ENCODE measurements at places on chromosomes 11 and 22.

- no peak for DNase-seq
These were observed 4.5 kb downstream of the IRF7 start for GRCh38 chr11:611001-611996.

GRCh38 chr11:120647681-120648080 is 136.1 kb downstream of the GRIK4 start:
- no peak for DNase-seq

- DNase-seq, result no peak
These were observed 33.7 kb downstream of the OSBPL5 start for GRCh38 chr11:3131330-3131941.

- no peak for DNase-seq
These were observed 489.5 kb upstream of the B3GAT1 start for GRCh38 chr11:134901542-134901941.

GRCh38 chr22:20955548-20955947 is 11.5 kb upstream of the AIFM3 start:
- no peak for DNase-seq

DNA sequence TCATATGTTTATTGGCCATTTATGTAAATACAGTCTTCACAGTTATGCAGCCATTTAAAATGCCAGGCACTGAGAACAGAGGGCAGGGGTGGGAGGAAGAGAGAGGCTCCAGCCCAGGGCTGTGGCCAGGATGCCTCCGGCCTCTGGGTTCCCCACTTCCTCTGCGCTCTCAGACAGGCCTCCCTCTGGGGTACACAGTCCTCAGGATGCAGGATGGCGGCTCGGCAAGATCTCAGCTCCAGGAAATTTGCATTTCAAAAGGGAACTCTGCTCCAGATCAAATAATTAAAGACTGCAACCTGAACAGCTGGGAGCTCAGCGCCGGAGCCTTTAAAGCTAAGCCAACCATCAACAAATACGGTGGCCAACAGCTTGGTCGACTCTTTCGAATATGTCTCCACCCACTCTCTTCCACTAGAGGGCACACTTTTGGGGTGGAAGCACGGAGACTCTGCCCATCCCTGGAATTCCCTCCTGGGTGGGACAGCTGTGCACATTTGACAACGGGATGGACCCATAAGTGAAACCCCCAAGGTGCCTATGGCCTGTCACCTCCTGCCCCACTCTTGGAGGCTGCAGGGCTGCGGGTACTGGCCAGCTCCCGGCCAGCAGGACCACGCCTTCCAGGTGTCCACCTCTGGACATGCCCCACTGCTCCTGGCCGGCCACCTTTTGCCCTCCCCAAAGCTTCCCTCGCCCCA is 1044.7 kb downstream of the BRD1 start:
- no peak for DNase-seq

- DNase-seq, result no peak
These were observed 936 bp downstream of the IL17REL start for GRCh38 chr22:50011447-50012210.

DNA sequence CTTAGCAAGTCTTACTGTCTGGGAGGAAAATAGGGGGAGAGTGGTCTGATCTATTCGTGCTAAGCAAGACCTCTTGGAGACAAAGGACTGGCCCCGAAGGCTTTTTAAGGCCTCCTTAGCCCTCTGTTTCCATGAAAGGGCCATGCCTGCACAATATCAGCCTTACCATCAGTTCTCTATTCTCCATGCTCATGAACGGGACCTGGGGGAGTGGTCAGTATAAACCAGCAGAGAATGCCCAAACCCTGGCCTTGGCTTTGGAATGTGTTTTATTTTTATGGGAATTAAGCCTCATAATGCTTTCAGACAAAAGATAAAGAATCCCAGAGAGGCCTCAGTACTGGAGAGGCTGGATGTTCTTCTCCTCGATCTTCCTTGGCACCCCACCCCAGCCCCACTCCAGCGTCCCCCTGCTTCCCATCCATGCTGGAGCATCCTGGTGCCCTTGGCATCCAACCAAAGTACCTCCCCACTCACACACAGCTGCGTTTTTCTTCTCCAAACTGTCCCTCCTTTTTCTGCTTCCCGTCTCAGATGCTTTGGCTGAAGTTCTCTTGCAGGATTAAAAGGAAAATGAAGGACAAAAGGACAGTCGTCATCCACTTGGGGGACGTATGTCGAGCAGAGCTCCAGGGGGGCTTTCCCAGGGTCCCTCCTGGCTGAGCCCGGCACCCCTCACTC is 18.6 kb downstream of the FXYD6 start:
- no peak for DNase-seq

DNA sequence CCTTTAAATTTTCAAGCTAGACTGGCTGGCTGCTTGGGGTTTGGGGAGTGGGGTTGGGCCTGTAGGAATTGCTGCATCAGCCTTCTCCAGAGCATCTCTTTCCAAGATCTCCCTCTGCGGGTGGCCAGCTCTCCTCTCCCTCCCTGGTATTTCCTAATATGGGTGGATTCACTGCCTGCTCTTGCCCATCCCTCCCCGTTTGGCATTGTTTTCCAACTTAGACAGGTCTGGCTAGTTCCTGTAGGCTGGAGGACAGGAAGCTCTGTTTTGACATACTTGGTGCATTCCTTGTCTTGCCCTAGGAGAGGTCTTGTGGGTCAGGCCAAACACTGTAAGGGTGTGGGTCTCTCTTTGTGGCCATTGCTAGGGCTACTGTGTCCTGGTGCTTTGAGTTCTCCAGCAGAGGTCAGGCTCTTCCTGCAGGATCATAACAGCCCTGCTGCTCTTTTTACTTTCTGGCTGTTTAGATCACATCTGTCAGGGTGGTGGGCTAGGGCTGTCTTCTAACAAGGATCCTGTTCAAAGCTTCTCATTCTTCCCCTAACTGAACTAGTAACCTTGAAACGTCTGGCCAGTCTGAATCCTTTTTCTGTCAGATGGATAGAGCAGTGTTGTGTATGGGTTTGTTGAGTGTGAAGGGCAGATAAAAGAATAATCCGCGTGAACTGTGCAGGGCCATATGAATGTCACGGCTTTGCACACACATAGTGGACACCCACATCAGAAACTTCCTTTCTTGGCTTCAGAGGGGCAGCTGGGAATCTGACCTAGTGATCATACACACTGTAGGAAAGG is 18.3 kb upstream of the MICALL1 start:
- DNase-seq, result no peak

- peak; percentile 66 for DNase-seq
These were observed 39.1 kb upstream of the CREB3L1 start for GRCh38 chr11:46238078-46238966.

DNA sequence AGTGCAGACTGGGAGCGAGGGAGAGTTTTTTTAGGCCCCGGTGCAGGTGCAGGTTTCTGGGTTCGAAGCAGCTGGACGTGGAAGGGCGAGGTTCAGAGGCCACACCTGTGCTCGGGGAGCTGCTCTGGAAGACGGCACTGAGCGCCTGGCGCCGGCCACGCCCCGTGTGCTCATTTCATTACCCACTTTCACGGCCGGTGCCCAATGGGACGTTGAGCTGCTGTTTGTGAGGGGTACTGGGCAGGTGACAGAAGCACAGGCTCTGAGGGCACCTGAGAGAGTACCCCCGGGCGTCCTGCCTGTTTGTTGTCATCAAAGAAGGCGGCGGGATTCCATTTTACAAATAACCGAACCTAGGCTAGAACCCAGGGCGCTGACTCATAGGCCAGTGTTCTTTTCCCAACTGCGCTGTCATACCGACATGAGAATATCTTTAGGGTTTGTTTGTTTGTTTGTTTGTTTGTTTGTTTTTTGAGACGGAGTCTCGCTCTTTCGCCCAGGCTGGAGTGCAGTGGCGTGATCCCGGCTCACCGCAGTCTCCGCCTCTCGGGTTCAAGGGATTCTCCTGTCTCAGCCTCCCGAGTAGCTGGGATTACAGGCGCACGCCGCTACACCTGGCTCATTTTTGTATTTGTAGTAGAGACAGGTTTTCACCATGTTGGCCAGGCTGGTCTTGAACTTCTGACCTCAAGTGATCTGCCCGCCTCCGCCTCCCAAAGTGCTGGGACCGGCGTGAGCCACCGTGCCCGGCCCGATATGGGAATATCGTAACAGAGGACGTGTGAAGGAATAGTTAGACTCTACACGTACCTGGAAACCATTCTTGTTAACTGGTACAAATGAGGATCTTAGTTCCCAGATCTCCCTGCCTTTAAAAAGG is 16.6 kb upstream of the SPTBN2 start:
- DNase-seq, result peak; percentile 52

DNA sequence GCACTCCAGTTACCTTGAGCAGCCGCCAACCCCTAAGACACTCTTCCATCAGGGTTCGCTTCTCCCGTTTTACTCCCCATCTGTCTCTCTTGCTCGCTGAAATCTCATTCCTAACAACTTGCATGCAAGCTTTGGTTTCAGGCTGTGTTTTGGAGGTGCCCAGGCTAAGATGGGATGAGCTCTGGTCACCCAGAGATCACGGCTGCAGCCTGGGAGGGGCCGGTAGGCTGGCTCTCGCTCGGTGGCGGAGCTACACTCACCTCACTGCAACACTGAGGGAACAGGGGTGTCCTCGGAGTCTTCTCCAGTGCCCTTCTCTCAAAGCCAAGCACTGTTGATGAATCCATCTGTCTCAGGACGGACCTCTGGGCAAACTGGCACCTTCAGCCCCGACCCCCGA is 197.5 kb downstream of the BARX2 start:
- no peak for DNase-seq

- DNase-seq, result no peak
These were observed 23.9 kb downstream of the MCHR1 start for GRCh38 chr22:40703174-40703573.

DNA sequence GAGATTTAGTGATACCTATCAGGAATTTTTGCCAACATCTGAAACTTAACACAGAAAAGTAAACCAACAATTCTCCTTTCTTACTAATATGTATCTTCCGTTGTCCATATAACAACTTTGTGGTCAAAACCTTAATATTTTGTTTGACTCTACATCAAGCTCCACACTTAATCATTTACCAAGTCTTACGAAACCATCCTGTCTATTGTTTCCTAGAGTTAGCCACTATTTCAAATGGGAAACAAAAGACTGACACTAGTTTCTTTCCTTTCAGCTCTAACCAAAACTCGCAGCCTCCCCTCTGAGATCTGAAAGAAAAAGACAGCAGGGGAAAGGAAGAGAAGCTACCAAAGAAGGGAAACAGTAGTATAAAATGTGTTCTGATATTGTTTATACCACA is 26.5 kb upstream of the PRDM10 start:
- DNase-seq, result no peak

GRCh38 chr22:48902983-48903650 is 924.6 kb downstream of the BRD1 start:
- DNase-seq, result no peak

DNA sequence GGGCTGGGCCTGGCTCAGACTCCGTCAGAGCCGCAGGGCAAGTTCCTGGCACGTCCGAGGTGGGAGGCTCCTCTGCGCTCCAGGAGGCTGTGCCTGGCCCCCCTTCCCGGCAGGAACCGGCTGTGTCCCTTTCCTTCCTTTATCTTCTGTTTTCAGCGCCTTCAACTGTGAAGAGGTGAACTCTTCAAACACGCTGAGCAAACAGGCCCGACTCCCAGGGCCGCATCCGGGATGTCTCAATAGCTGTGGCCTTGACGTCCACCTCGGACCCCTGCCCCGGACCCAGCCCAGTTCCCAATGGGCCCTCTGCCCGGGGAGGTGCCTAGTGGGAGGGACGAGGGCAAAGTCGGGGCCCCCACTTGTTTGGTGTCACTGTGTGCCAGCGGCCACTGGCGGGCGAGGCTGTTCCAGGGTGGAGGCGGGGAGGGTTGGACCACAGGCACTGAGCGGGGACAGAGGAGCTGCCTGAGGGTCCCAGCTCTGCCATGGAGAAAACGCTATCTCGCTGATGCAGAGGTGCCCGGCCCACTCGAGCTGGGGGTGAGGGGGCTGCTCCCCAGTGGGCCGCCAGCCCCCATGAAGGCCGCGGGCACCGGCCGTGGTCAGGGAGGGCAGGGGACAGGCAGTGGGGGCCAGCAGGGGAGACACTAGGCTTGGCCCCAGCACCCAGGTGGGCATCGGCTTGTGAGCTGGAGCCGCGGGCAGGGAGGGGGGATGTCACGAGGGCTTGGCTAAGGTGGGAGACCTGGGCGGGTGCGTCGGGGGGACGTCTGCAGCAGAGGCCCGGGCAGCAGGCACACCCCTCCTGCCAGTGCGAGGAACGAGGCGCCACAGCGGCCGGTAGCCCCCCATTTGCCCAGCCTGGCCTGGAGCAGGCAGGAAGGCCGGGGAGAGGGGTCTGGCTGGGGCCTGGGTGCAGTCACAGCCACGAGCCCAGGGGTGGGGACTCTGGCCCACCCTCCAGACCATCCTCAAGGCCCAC is 2.7 kb upstream of the MUC5B start:
- no peak for DNase-seq

GRCh38 chr22:23816156-23816976 is 22.4 kb downstream of the DERL3 start:
- no peak for DNase-seq

DNA sequence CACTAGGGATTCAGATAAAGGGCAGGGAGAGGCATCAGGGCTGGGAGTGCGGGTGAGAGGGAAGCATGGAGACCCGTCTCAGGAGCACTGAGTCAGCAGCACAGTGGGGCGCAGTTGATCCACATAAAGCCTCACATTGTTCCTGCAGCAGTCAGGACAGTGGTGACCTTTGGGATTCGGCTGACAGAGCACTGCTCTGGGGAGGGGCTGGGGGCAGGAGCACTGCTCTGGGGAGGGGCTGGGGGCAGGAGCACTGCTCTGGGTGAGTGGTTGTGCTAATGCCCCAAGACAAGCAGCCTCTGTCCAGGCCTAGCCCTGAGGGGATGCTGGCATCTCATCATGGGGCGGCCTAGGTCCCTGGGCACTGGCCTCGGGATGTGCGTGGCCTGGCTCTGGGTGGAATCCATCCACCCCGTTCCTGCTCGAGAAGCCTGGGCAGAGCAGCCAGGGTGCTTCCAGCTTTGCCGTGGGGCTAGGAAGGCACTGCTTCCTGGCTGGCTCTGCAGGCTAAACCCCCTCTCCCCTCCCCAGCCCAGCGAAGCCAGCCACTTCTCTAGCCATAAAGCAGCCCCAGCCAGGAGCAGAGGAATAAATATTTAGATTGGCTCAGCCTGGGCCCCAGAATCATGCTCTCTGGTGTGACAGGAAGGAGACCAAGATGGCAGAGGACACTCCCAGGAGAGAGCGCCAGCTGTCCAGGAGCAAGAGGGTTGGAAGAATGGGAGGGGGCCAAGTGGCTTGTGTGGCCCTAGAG is 7.3 kb downstream of the OAF start:
- no peak for DNase-seq

DNA sequence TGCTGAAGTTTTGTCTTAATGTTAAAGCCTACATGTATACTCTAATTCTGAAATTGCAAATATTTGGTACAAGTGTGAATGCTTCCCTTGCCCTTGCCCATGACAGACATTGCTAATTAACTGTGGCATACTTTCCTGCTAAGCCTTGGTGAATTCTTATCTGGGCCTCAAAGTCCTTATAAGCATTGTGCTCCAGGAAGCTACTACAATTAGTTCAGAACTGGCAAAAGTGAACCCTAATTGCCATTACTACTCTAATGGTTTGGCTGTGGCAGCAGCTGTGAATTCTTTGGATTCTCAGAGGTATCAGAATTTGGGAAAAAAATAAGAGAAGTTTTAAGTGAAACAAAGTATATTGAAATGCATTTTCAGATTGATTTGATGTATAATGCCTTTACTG is 24.3 kb downstream of the EMSY start:
- DNase-seq, result no peak

DNA sequence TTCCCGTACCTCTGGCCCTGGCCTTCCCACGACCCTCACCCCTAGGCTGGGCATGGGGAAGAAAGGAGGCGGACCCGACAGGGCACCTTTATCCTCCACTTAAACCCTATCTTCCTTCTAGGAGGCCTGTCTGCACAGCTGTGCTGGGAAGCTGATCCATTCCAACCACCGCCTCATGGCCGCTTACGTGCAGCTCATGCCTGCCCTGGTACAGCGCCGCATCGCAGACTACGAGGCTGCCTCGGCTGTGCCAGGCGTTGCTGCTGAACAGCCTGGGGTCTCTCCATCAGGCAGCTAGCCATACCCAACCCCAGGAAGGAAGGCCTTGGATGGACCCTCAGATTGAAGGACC is 599 bp downstream of the TIMM10B start:
- DNase-seq, result no peak
